ENCODE measurements at places on chromosomes 16 and 17.

DNA sequence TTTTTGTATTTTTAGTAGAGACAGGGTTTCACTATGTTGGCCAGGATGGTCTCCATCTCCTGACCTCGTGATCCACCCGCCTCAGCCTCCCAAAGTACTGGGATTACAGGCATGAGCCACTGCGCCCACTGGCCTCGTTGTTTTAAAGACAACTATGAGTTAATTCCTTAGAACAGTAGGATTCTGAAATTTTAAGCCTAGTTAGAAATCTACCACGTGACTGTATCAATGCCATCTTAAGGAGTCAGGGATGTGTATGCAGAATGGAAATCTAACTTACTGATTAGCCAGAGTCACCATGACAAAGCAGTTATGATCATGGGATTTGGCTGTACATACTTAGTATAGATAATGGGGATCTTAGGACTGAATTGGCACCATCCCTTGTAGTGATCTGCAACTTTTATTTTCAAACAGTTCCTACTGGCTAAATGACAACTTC, 2.8 kb downstream of the CEP20 start:
- DNase-seq = no peak

GRCh38 chr16:11561454-11561805, 25.3 kb downstream of the LITAF start:
- no peak for DNase-seq

- no peak for DNase-seq
Observed at GRCh38 chr16:46721885-46722284, 26.3 kb downstream of the MYLK3 start.

- DNase-seq = no peak
Observed at GRCh38 chr16:75475420-75475847, 10.9 kb upstream of the TMEM170A start.

DNA sequence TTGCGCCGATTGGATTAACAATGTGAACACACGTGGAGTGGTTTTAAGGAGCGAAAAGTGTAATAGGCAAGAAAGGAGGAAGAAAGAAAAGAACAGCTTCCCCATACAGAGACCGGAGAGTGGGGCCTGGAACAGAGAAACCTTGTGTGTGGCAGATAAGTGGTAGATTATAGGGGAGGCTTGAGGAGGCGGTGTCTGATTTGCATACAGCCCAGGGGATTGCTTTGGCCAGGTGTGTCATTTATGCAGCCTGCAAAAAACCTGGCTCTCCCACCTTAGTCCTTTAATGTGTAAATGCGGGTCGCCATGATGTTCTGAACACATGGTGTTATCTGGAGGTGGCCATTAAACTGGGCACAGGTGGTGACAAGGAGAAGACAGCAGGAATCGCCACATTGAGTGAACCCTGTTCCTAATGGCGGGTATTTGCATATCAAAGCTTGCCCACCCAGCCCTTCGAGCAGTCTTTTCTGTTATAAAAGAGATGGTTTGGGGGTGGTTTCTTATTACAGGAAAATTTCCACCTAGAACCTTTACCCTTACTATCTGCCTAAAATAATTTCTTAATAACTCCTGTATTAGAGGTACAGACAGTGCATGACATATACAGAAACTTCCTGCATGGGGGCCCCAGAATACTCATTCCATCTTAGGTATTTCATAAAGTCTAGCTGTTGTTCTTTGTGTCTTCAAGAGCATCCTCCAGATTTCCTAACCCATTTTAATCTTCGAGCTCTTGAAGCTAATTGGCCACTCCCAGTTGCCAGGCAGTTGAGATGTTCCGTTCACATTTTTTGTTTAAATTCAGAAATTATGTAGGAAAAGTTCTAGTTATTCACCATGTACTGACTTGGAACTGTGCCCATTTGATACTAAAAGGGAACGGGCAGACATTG, 292.5 kb downstream of the RBFOX1 start:
- no peak for DNase-seq

DNA sequence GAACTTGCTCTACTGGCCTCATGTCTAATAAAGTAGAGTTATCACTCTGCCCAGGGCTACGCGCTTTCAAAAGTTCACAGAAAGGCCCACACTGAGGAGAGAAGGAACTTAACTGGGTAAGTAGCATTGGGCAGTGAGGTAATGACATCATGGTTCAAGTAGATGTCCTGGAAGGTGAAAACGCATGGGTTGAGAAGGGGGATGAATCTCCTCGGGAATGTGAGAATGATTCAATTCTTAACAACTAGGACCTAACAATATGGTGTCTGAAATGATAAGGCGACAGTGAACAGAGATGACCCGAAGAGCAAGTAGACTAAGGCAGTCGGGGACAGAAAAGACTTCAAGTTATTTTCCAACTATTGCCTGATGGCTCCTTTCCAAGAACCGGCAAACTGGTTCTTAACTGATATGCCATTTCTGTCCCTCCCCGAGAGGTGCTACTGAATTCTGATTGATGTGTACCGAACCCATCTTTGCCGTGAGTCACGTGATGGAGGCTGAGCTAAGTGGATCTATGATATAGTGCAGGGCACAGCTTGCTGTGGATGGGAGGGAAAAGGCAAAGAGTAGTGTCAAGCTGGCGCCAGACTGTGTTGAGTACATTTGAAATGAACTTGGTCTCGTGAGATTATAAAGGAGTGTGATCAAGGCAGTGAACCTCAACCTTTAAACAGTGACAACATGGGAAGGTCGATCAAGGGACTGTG, 44.1 kb downstream of the MARCHF10 start:
- DNase-seq = no peak

DNA sequence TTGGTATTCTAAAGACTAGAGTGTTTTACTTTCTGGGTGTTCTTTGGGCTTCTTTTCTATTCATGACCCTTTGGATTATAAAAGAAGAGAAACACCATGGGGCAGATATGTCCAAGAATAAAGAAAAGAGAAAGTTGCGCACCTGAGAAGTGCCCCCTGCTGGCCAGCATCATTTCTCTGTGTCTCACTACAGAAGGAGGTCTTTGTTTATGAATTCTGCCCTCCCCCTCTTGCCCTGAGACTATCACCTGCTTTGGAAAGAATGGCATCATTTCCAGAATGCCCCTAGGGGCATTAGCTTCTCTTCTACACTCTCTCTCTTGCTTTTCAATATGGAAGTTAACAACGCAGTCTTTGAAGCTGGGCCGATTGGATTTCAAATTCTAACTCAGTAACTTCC, 45.0 kb downstream of the CDH13 start:
- no peak for DNase-seq

Measured in stimulated activated CD4-positive, alpha-beta T cell treated with anti-CD3 and anti-CD28 coated beads, TNF-alpha, amount 100 ng/mL, for 48 hours (primary cell).